Activated CD4-positive, alpha-beta T cell treated with anti-CD3 and anti-CD28 coated beads, Interleukin-2, amount 10 ng/mL, durations not matched to agents 24 days and 14 days (primary cell): ENCODE measurements at places on chromosomes 12 and 14. TPM values are rescaled to one million over a fixed set of nuclear protein-coding genes. Genes with fewer than 3 reads are reported as not detected.

The RTL1 gene
- not detected in 2 replicates for total RNA-seq

The DIO2 gene
- total RNA-seq, result not detected in 2 replicates

DNA sequence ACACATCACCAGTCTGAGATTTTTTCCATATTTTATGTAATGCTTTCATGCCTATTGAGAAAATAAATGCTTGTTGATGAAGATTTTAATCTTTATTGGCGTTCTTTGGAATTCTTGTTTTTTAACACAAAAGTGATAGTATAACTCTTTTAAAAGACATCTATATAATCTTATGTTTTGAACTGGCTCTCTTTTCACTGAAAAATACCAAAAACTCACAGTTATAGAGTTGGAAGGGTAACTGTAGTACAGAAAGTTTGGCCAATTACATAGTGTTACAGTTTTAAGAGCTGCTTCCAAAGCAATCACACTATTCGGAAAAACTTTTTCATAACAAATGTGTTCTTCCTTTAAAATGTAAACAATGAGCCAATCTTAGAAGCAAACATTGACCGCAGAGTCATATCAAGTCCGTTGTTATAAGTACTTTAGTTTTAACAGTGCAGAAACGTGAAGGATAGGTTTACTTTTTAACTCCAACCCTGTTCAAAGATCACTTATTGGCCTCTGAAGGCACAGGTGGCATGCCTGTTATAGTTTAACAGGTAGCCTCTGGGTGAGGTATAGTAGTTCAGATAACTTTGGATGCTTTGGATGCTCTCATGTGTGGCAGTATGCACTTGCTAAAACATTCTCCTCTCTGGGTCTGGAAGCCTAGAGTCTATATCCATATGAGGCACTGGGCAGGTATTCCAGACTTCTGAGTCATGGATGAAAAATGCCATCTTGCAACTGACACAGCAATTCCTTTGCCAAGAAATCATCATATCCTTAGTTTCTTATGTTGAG is 12.1 kb upstream of the NTN4 start:
- no peak for DNase-seq

The EFCAB11 gene
- total RNA-seq, result 6.8 and 7.8 TPM in 2 replicates

DNA sequence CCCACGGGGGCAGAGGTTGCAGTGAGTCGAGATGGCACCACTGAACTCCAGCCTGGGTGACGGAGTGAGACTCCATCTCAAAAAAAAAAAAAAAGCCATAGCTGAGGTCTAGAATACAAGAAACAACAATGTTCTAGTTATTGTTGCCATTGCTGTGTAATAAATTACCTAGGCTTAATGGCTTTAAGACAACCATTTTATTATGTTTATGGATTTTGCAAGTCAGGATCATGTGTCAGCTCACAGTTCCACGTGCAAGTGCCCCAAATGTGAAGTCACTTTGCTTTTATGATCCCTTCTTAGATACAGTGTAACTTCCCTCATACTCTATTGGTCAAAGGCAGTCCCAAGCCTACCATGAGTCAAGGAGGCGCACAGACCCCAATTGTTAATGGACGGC is 49.5 kb upstream of the RIC8B start:
- DNase-seq, result no peak

DNA sequence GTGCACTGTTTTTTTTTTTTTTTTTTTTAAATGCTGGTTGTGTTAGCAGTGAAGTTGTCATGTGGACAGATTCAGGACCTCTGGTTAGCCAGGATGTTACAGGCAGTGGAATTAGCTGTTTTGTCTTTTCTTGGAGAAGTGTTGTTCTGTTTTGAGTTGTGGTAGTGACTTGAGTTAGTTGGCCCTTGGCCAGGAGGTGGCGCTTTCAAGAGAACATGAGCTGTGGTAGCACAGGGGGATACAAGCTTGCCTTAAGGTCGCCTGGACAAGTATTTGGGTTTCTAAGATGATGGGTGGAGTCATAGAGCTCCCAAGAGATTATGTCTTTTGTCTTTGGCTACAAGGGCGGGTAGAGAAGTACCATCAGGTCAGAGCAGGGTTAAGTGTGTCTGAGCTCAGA is 33.3 kb upstream of the CCDC198 start:
- DNase-seq, result no peak

GRCh38 chr14:51073731-51074130 is 21.2 kb downstream of the TRIM9 start:
- DNase-seq, result no peak

DNA sequence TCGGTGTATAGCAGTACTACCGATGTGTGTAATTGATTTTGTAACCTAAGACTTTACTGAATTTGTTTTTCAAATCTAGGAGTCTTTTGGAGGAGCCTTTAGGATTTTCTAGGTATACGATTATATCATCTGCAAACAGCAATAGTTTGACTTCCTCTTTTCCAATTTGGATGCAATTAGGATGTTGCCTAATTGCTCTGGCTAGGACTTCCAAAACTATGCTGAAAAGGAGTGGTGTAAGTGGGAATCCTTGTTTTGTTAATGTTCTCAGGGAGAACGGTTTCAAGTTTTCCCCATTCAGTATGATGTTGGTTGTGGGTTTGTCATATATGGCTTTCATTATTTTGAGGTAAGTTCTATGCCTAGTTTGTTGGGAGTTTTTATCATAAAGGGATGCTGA is 171.6 kb upstream of the PDE3A start:
- DNase-seq, result no peak

GRCh38 chr14:70448633-70449340 is 3.2 kb upstream of the ADAM21 start:
- no peak for DNase-seq

GRCh38 chr12:104604070-104604994 is 147.6 kb downstream of the CHST11 start:
- DNase-seq, result peak; percentile 85

DNA sequence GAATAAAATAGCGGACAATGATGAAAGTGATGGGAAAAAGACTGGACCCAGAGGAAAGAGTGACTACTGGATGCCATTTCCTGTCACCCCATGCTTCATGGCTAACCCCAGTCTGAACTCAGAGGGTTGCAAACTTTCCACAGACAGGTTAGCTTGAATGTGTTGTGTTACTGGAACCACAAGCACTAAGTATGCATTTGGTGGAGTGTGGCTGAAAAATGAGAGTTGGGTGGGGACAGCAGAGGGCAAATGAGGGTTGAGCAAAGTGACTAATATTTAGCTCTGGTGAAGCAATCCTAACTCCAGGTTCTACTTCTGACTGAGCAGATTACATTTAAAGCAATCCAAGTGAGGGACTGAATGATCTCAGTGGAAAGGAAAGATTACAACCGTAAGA is 1.6 kb downstream of the SLC16A7 start:
- peak; percentile 88 for DNase-seq

The PLCZ1 gene
- not detected in 2 replicates for total RNA-seq

GRCh38 chr14:34218881-34219280 is 243.2 kb downstream of the SPTSSA start:
- DNase-seq, result no peak

The CLEC4A gene
- total RNA-seq, result 0.97 and 1.5 TPM in 2 replicates

The HOXC6 gene
- not detected in 2 replicates for total RNA-seq

GRCh38 chr14:99729991-99730875 is 46.1 kb downstream of the CYP46A1 start:
- DNase-seq, result peak; percentile 93

GRCh38 chr12:32034045-32034444 is 72.6 kb upstream of the BICD1 start:
- DNase-seq, result no peak

GRCh38 chr12:62781136-62781880 is 153.6 kb downstream of the PPM1H start:
- no peak for DNase-seq

DNA sequence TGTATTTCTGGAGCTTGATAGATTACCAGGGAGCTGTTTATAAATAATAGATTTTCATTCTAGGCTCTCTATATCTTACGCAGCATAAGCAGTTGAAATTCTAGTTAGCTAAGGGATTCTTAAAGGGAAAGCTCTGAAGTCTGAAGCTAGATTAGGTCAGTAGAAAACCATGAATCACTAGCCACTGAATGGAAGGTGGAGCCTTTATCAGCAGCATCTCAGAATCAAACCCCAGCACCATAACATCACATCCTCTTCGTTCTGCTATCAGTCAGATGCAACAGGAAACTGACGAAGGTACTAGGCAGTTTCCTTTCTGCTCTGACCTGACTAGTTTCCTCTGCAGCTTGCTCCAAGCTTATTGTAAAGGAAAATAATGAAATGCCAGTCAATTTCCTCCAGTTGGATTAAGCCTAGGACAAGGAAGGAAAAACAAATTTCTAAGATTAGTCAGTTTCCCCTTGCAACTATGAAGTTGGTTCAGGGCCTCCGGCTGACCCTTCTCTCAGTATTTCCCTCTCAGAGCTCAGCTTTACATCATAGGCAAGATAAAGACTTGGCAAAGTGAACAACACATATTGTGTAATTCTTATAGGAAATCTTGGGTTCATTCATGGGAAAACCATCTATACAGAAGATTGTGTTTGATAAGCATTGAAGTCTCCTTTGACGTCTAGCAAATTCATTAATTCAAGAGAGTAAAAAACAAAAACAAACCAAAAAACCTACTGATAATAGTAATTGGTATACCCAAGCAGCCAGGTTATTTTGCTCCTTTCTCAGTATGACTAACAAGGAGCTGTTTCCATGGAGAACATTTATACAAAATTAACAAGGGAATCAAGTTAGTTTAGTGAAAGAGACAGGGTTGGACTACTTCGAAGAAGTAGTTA is 43.4 kb upstream of the CFAP54 start:
- DNase-seq, result peak; percentile 90

The KSR2 gene
- total RNA-seq, result 0.02 and 0.05 TPM in 2 replicates

The IRAK3 gene
- total RNA-seq, result 1.3 and 1.8 TPM in 2 replicates

- no peak for DNase-seq
Observed at GRCh38 chr12:52539083-52539820, 13.7 kb downstream of the KRT71 start.

DNA sequence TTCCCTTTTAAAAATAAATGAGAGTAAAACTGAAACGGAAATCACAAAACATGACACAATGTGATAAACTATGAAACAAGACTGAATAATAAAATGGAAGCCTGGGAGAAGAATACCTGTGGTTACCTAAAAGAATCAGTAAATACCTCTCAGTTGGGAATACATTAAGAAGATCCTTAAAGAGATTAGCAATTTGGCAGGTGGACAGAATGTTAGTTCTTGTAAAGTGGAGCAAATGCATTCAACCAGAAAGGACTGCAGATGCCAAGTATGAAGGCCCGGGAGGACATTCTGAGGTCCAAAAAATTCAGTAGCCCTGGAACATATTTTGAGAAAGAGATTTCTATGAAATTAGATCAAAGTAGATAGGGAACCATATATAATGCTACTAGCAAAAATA is 861.3 kb upstream of the SEL1L start:
- no peak for DNase-seq

DNA sequence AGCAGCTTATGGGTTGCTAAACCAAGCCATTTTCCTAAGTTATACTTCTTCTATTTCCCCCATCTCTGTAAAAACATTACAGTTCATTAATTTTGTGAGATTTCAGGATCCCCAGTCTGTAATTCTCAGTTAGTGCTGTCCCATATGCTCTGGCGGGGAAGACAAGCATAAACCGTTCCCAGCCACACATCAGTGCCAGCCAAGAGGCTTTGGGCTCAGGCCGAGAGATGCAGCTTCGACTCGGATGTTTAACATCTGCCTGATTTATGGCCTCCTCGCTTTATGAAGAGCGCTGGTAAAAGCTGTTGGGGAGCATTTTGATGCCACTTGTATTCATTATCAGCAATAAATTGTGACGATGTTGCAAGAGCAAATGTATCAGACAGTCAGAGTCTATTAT is 349.1 kb upstream of the CCDC196 start:
- DNase-seq, result no peak
